ENCODE measurements at places on chromosomes 6 and 20.

DNA sequence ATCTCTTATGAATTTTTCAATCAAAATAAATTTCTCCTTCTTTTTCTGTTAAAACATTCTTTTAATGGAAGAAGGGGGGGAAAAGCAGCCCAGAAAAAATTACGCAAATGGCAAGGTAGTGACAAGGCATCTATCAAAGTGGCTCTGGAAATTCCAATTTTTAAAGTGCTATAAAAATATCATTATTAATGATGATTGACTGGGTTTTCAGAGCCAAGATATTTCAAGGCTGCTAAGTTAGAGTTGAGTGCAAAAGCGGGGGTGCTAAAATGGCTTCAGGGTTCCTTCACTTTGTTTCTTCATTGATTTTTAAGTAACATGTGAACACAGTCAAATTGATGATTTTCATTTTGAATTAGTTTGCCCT is 171.6 kb upstream of the CITED2 start:
- no peak for DNase-seq

DNA sequence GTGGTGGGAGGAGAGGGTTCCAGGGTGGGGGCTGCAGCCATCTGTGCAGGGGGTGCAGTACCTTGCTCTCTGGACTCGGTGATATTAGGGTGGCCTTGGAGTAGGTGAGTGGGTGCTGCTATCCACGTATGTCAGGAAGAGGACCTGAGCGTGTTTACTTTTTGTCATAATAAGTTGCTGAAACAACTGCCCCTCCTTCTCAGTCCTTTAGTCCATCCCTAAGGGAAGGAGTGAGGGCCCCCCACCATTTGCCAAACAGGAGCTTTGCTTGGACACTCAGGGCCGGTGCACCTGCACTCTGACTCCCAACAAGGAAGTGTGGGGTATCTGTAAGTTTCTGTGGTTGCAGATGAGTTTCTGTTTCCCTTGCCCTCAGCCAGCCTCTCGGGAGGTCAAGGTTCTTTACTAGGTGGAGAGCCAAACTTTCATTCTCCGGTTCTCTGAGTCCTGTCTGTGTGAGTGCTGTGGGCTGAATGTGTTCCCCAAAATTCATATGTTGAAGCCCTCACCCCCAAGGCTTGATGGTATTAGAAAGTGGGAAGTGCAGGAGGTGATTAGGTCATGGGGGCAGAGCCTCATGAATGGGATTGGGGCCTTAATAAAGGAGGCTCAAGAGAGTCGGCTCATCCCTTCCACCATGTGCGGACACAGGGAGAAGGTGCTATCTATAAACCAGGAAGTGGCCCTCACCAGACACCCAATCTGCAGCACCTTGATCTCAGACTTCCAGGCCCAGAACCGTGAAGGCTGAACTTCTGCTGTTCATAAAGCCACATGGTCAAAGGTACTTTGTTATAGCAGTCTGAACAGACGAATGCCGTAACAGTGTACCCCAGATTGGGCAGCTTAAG is 19.6 kb upstream of the CCR6 start:
- no peak for DNase-seq

DNA sequence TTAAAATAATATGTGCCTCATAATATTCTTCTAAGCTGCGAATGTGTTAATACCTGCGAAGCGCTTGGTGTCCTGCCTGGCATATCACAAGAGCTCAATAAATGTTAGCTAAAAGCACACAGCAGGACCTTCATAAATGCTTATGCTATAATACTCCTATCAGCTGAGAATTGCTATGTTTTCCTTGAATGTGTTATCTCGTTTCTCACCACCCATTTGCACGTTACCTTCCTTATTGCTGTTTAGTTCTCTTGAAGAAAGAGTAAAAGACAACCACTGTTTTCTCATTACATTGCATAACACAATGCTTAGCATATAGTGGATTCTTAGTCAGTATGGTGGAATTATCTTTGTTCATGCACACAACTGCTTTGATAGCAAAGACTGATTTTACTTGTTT is 76.6 kb downstream of the EDN1 start:
- DNase-seq = no peak

DNA sequence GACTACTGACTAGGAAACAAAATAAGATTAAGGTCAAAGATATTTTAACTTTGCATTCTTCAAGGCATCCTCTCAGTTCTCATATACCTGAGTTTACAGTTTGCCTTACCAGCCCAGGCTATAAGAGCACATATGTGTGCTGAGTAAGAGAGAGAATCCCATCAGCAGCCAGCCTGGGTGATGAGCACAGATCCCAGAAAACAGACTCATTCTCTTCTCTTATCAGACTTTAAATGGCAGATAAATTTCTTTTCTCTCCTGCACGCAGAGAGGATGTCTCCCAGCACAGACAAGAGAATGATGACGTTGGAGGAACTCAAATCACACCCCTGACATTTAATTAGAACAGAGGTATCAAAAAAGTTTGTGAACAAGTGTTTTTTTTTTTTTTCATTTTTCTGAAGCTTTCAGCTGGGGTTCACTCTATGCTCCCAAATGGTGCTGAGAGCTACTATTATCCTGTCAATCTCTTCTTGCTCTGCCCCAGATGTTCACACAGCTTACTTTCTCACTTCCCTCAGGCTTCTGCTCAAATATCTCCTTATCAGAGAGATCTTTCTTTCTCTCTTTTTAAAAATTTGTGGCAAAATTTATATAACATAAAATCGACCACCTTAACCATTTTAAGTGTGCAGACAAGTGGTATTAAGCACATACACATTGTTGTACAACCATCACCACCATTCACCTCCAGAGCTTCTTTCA is 22.4 kb upstream of the HACE1 start:
- no peak for DNase-seq

- no peak for DNase-seq
Observed at GRCh38 chr6:156125844-156126243, 651.3 kb upstream of the ARID1B start.

DNA sequence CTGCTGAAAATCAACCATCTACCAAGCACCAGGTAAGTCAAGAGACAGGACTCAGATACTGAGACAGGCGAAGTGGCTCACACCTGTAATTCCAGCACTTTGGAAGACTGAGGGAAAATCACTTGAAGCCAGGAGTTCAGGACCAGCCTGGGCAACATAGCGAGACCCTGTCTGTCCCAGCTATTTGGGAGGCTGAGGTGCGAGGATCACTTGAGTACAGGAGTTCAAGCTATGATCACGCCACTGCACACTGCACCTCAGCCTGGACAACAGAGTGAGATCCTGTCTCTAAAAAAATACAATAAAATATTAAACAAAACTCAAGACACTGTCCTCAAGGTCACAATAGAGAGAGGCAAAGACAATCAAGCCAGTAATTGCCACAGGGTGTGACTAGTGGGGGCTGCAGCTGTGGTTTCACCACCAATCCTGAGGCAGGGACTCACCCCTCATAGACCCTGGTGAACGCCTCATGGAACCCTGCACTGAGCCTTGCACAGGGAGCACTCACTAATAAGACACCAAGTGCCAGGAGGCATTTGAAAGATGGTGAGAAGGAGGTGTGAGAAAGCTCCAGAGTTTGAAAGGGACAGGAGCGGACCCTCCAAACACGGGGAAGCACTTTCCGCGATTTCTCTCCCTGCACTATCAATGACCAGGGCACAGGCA is 1.7 kb downstream of the SNHG17 start:
- no peak for DNase-seq

- no peak for DNase-seq
Observed at GRCh38 chr6:89045011-89045387, 35.6 kb upstream of the PNRC1 start.

GRCh38 chr6:111478749-111479148 is 4.3 kb downstream of the REV3L start:
- DNase-seq = no peak

GRCh38 chr6:131733376-131734016 is 22.7 kb upstream of the CTAGE9 start:
- no peak for DNase-seq

GRCh38 chr6:97282726-97283617 is at the start of gene MMS22L:
Gene MMS22L, minus strand, starts transcription at chr6:97283216. Its CDS starts 739 bp downstream, at chr6:97282477.
- peak; percentile 88 for DNase-seq

- no peak for DNase-seq
Observed at GRCh38 chr6:131001111-131001736, 61.8 kb downstream of the EPB41L2 start.

DNA sequence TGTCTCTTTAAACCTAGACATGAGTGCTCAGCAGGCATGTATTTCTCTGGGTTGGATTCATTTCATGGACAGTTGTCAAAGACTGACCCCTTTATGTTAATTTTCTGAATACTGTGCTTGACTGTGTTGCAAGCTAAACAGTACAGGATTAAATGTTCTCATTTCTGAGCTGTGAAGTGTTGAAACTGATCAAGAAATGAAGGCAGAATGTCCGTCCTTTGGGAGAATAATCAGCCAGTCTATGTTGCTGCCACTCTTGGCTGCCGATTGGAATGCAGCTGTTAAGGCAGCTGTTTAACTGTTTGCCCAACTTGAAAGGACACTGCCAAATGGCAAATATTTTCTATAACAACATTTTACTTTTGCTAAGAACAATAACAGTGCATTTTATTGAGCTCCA is 87.3 kb downstream of the CEP57L1 start:
- DNase-seq = no peak

DNA sequence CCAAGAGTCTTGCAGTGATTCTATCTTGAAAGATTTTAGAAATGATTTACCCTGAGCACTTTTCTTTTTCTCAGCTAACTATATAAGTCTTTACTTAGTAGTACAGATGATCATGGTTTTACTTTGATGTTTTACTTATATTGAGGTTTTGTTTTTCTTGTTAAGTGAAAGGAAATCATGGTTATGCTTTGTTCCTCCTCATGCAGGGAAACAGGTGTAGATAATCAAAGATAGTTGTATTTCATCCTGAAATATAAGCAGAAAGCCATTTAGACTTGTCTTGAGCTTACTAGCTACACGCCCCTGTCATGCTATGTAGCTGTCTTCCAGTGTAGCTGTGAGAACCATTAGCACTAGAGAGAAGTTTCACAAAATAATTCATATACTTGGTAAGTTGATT is 113.9 kb downstream of the HIVEP1 start:
- no peak for DNase-seq

- DNase-seq = no peak
Observed at GRCh38 chr20:58971429-58971828, 9.6 kb upstream of the NELFCD start.

DNA sequence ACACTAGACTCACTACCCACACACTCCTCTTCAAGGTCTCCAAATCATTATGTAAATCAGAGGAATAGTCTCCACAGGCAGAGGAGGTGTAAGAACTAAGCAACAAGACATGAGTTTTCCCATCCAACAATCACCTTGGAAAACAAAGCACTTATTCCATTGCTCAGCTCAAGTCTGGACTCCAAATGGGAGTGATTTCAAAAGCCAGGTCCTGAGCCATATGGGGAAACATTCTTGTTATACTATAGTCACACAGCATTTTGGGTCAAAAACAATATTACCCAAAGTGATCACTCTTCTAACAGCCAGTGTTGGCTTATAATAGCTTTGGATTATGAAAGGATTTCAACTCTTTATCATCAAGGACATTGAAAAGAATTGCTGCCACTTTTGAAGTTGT is 3.6 kb upstream of the PRPH2 start:
- no peak for DNase-seq

- peak; percentile 45 for DNase-seq
Observed at GRCh38 chr20:58870293-58871014, 17.9 kb downstream of the GNAS start.

GRCh38 chr20:59495166-59495565 is 109.2 kb upstream of the PHACTR3 start:
- no peak for DNase-seq

GRCh38 chr6:72316675-72317380 is 305.0 kb upstream of the KCNQ5 start:
- DNase-seq = no peak

GRCh38 chr6:69665437-69665836 is 131.4 kb downstream of the LMBRD1 start:
- DNase-seq = no peak

DNA sequence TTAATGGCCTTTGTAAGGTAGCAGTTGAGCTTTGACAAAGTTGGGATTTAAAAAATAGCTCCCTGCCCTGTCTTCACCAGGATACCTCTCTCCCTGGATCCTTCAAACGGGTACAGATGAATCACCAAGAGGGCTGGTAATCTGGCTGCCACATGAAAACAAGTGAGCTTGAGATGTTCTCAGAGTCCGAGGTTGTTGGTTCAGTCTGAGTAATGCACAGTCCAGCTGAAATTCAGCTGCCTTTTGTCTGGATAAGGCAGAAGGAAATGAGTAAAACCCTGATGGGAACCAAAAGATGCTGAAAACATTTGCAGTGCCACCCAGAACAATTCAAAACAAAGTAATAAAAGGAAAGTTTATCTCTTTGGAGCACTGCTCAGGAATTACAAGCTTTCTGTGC is 86.8 kb downstream of the GJA1 start:
- DNase-seq = no peak

DNA sequence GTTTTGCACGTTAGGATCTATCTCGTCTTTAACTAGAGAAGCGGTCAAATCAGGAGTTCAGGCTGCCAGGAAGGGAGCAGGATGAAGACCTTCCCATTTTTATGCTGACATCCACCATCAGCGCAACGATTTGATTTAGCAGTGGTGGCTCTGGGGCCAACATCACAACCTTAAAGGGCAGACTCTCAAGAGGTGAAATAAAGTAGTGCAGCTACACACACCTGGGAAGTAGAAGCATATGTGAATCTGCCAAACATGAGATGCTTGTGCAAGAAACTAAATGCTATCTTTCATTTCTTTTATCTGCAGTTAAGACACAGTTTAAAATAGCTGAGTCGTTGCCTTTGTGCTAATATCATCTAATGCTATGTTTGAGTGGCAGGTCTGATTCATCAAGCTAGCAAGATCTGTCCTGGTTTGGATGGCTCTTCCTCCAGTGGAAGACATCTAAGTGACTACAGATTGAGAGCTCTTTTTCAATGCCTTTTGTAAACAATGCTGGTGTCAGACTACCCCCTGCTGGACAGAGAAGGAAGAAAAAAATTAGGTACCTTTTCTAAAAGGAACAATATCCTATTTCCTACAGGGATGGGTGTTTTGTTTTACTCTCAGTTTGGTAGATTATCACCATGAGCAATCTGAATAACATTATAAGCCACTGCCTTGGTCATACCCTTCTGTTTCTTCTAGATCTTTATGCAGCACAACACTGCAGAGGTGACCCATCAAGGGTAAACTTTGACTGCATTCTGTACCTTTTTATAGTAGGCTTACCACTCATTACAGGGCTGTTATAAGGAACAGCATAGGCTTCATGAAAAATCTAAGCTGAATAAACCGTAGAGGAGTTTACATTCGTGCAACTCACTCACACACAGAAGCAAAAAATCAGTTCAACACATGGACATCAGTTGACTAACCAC is 171.6 kb upstream of the FBXL4 start:
- no peak for DNase-seq

DNA sequence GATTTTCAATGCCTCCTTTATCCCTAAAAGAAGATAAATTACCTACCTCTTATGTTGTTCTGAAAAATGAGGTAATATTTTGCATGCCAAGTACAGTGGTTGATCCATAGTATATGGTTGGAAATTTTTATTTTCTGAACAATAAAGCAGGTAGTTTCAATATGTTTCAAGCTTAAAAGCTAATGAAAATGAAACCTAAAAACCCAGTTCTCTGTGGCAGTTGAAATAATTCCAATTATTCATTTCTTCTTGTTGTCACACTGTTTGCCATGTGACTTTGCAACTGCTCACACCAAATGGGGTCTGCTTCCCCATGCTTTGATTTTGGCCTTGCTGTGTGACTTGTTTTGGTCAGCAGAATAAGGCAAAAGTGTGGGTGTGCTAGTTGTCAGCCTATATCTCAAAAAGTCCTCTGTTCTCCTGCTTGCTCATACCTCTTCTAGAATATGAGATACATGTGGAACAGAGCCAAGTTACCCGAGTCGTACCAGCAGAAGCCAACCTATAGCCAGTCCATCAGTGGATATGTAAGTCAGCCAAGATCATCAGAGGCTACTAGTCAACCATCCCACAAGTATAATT is 197.2 kb upstream of the THEMIS start:
- DNase-seq = no peak

- DNase-seq = peak; percentile 50
Observed at GRCh38 chr6:150418827-150419594, 50.2 kb downstream of the IYD start.
